ENCODE measurements at places on chromosomes 4 and X. TPM values are rescaled to one million over a fixed set of nuclear protein-coding genes. Genes with fewer than 3 reads are reported as not detected.

Gene PGRMC2
- 73.1 TPM for total RNA-seq

Gene KCND1
- 0.88 TPM for total RNA-seq

Gene CFAP47
- total RNA-seq: 0.16 TPM

Gene MMRN1
- total RNA-seq: not detected

All from Caco-2 (cell line).